SJSA1 (cell line): ENCODE measurements at places on chromosomes 2 and 18.

DNA sequence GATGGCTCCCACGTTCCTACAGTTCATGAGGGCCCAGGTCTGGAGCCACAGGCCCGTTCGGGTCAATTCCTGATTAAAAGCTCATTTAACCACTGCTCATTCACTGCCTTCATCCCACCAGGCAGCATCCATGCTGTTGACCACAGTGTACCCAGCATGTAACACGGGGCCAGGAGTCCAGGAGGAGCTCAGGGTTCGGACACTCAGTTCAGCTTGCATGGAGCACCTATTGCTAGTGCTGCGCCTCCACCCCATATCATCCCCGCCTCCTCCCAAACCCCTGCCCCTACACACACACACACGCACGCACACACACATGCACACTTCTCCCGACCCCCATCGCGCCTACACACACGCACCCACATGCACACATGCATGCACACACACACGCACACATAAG lies 72.9 kb upstream of the SNTG2 start:
- DNase-seq, result no peak
- peaks cover 21% of the 10 kb centered on the region for H3K4me1 ChIP-seq
- H3K36me3 ChIP-seq, result no peaks in the 10 kb centered on the region
- no peaks in the 10 kb centered on the region for H3K27me3 ChIP-seq
- no peak overlapping the region for H3K4me3 ChIP-seq

DNA sequence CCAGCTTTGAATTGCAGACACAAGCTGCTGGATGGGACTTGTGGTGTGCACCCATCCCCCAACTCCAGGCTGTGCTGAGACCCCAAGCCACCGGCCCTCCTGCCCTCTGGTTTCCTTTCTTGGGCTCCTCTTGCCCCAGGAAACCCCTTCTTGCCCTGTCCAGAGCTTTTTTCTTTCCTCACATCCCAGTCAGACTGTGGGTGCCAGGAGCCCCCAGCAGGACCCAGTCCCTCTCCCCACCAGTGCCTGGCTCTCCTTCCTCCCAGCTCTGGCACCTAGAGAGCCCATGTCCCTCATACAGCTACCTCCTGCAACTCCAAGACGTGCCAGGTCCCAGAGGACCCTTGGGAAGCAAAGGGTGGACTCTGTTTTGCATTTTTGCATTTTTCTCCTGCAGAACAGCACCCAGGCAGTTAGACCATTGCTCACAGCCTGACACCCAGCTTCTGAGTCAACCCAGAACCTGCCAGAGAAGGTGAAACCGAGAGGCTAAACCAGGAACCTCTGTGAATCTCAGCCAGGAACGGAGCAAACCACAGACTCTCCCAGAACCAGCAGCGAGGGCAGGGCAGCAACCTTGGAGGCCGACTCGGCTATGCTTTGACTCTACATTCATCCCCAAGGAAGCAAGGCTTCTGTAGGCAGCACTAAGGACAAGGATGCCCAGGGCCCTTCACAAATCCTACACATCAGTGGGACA lies 221.1 kb downstream of the ANAPC1 start:
- no peaks in the 10 kb centered on the region for H3K27me3 ChIP-seq
- DNase-seq, result no peak
- no peak overlapping the region for H3K4me3 ChIP-seq
- H3K27ac ChIP-seq, result no peak overlapping the region

DNA sequence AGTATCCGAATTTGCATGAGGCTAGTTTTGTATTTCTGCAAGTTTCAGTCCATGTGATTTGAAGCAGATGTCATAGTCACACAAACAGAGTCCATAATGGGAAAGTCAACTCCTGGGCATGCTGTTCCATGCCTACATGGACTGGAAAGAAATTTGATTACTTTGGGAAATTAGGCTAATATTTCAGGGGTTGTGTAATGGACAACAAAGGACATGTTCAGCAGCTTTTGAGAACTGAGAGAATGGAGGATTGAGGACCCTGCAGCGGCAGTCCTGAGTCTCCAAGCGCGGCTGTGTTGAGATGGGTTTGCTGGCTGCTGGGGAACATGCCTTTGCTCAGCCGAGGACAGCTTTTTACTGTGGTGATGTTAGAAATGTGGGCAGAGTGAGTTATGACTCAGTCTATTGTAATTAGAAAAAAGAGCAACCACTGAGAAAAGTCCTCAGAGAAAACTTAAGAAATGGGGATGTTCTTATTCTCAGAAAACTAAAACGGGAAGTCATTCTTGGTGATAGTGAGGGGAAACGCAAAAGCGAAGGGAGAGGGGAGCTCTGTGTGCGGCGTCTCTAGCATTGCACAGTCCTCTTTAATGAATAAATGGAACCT lies 149.2 kb downstream of the FAM210A start:
- no peak overlapping the region for H3K27ac ChIP-seq
- H3K27me3 ChIP-seq, result peaks cover 7% of the 10 kb centered on the region
- no peak overlapping the region for H3K4me3 ChIP-seq
- H3K36me3 ChIP-seq, result no peaks in the 10 kb centered on the region

- H3K27me3 ChIP-seq, result no peaks in the 10 kb centered on the region
- H3K27ac ChIP-seq, result no peak overlapping the region
- DNase-seq, result no peak
- H3K4me3 ChIP-seq, result no peak overlapping the region
- no peaks in the 10 kb centered on the region for H3K36me3 ChIP-seq
Measured at GRCh38 chr18:78319264-78319663, 660.4 kb upstream of the SALL3 start.

GRCh38 chr2:68971591-68972231 lies 2.7 kb upstream of the GKN1 start:
- peak overlapping the region; percentile 96 for H3K27ac ChIP-seq
- H3K36me3 ChIP-seq, result no peaks in the 10 kb centered on the region
- no peak overlapping the region for H3K4me3 ChIP-seq
- no peaks in the 10 kb centered on the region for H3K27me3 ChIP-seq

GRCh38 chr2:177466337-177467195 lies 74.0 kb downstream of the AGPS start:
- H3K4me3 ChIP-seq, result no peak overlapping the region
- no peak overlapping the region for H3K27ac ChIP-seq
- peaks cover 8% of the 10 kb centered on the region; the same call in 1 of the 2 replicates for H3K4me1 ChIP-seq
- peaks cover 39% of the 10 kb centered on the region for H3K36me3 ChIP-seq
- H3K27me3 ChIP-seq, result no peaks in the 10 kb centered on the region

- H3K36me3 ChIP-seq, result no peaks in the 10 kb centered on the region
- H3K27ac ChIP-seq, result no peak overlapping the region
- no peaks in the 10 kb centered on the region for H3K4me1 ChIP-seq
- no peaks in the 10 kb centered on the region for H3K27me3 ChIP-seq
Measured at GRCh38 chr2:187875261-187876141, 321.3 kb upstream of the TFPI start.
